ENCODE measurements at places on chromosomes 5 and 9.

GRCh38 chr5:160375701-160376100 is 5.3 kb upstream of the C1QTNF2 start:
- DNase-seq = no peak

- no peak for DNase-seq
These were observed 107.3 kb downstream of the VPS13A start for GRCh38 chr9:77284616-77285015.

GRCh38 chr5:151041577-151042268 is 21.3 kb downstream of the GPX3 start:
- DNase-seq = no peak

DNA sequence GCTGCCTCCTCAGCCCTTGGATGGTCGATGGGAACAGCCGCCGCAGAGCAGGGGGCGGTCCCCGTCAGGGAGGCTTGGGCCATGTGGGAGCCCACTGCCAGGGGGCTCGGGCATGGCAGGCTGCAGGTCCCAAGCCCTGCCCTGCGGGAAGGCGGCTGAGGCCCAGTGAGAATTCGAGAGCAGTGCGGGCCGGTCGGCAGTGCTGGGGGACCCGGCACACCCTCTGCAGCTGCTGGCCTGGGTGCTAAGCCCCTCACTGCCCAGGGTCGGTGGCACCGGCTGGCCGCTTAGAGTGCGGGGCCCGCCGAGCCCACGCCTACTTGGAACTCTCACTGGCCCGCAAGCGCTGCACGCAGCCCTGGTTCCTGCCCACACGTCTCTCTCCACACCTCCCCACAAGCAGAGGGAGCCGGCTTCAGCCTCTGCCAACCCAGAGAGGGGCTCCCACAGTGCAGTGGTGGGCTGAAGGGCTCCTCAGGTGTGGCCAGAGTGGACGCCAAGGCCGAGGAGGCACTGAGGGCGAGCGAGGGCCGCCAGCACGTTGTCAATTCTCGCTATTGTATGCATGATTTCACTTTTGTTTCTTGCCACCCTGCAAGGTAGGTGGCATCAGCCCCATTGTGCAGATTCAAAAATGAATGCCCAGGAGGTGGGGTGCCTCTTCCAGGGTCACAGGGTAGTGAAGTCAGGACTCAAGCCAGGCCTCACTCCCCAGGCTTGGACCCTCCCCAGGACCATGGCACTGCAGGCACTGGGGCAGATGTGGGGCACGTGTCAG is 48.6 kb downstream of the COL15A1 start:
- no peak for DNase-seq

DNA sequence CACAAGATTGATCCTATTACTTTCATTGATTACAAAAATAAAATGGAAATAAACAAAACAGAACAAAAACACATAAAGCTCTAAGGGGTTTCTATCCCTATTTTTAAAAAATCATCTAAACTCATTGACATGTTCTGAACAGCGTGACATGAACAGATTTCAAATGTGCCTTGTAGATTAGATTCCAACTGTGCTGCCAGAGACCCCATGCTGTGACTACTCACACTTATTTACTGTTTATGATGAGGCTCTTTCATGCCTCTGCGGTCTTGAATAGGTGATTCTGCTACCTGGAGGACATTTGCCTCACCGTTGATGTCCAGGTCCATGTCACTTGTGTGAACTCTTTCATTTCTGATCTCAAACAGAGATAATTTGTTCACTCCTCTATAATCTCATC is 990.2 kb downstream of the CDH12 start:
- no peak for DNase-seq

- no peak for DNase-seq
These were observed 157.7 kb downstream of the FBN2 start for GRCh38 chr5:128380337-128380736.
